Spleen (tissue), 13 donors: ENCODE measurements at places on chromosomes 3 and 15.

DNA sequence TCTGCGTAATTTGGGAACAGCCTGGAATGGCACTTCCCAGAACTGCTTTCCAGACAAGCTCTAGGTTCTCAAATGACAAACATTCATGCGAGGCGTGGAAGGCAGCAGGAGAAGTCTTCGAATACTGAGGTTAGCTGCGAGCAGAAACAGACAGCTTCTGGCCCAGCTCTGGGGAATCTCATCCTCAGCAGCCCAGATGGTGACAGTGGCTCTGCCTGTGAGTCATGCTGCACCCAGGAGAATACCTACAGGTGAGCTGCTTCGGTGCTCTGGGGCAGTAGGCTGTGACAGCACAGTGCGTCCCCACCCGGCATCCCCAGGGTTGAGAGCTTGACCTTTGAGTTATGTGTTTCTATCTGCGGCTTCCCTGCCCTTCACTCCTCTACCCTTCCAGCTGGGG lies 258.6 kb downstream of the KLF13 start:
- DNase-seq = no peak

DNA sequence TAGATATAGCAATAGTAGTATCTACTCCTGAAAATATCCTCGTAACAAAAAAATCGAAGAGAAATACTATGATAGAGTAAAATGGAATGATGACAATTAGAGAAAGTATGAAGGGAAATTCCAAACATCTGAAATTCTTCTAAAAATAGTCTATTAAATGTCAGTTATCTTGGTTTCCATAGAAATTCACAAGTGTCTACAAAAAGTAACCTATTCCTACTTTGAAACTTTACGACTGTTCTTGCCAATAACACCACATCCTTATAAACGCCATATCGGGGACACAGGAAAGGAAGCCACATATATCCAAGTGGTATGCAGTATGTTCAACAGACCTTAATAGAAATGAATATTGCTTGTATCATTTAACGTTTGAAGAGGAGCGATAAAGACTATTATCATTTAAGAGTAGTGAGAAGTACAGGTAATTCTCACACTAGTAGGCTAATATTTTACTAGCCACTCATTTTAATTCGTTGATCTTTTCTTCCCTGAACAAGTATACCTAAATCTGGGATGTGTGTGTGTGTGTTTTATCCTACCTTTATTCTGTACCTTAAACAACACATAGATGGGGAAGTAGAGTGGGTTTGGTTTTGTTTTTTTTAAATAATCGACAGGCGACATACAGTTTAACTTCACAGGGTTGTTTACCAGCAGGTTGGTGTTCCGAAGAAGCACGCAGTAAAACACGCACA lies 1.2 kb downstream of the GPR176 start:
- DNase-seq = no peak

DNA sequence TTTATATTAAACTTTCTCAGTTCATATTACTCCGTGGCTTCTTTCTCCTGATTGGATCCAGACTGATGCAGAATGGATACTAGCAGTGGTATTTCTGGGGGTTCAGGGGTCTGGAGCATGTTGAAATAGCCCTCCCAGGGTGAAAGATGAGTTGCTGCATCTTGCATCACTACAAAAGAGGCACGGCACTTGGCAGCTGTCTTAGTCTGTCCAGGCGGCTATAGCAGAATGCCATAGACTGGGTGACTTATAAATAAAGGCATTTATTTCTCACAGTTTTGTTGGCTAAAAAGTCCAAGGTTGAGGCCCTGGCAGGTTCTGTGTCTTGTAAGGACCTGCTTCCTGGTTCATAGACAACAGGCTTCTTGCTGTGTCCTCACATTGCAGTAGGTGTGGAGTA lies 660 bp upstream of the BCL2L10 start:
- no peak for DNase-seq

DNA sequence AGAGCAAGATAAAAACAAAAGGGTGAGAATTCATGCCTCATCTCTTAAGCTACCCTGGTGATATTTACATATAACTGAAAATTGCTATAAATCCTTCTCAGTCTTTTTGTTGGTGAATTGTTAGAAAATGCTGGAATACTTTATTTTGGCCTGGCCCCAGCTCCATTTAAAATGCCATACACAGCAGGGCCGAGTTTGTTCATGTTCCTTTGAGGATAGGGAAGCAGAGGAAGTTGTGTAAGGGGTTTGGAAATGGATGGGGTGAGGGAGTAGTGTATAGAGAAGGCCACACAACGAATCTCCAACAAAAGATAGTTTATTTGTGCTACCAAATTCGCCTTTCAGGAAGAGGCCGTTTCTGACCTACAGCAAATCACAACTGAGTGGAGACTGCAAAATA lies 78.6 kb upstream of the ADAMTS9 start:
- no peak for DNase-seq

- no peak for DNase-seq
These were observed 217.3 kb downstream of the SHQ1 start for GRCh38 chr3:72630969-72631344.

DNA sequence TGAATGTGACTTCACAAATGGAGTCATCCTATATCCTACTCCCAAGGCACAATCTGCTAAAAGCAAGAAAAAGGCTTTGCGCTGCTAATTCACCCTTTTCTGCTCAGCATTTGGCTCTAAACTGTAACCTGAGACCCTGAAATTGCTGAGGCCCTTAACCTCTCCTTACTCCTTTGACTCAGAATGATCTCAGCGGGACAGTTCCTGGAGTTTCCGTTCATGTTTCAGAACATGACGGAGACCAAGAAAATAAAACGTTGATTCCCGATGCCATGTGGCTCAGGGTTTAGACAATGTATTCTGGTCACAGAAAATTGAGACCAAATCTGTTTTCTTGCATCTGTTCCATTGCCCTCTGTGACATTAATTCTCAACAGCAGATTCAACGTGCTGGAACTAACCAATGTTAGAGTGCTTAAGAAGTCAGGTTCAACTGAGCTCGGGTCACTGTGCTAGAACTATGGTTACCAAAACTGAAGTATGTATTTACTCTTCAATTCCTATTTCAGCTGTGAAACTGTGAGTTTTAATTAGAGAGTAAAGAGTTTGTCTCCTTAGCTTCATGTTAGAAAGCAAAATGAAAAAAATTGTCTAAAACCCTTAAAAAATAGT lies 45.4 kb upstream of the TMC3 start:
- no peak for DNase-seq

DNA sequence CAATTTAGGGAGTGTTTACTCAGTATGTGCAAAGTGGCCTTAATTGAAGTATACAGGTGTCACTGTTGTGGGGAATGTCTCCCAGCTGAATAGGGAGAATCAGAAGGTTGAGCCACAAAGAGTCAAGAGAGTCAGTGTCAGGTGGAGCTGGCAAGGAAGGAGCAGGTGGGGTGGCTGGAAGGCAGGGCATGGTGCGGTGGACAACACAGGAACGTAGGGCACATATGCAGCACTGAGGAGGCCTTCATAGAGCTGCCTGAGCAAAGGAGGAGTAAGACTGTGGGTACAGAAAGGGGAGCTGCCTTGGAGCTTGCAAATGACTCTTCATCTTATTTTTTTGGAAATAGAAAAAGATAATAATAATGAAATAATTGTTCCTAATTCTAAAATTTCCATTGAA lies 20.0 kb downstream of the ARHGEF3 start:
- no peak for DNase-seq

DNA sequence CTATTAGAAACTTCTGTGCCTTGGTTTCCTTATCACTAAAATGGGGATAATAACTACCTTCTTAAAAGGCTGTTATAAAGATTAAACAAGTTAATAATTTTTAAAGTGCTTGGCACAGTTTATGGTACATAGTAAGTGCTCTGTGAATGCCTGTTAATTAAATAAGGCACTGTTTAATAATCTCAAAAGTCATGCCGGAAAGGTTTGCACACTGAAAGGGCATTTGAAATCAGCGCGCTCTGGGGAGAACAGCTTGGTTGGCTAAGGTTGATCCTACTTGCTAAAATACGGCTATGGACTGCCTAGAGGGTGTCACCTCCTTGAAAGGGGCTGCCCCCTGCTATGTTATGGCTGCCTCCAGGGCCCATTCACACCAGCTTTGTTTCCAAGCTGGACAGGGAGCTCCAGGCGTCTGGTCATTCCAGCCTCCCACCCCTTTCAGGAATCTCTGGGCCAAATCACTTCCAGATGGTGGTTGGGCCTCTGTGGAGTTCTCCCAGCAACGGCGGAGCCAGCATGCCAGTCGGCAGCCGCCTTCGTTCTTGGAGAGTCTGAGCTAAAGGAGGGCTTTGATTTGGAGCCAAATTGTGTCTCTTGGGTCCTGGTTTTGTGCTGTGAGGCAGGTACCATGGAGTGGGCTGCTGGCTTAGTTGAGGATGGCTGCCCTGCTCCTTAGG lies 5.9 kb downstream of the FLNB start:
- no peak for DNase-seq

DNA sequence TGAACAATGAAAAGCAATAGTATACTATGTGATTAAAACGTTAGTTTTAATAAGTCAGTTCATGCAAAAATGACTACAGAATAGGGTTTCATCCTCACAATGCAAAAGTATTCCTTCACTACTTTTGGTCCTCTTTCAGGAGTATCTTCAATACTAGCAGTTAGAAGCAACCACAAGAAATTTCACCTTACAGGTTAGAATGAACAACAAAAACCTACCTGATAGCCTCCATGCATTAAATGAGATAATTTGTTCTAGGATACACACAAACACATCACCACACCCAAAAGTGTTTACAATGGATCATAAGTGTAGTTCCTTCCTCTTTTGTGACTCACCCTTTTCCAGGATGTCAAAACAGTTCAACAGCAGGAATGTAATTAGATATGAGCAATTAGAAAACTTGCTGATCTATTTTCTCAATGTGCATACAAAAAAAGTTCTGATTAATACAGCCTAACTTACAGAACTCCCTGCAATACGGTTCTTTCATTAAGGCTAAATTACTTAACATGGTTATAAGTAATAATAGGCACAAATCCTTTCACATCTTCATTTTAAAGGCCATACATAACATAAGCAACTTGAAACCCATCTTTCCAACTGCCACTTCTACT lies 21.6 kb downstream of the UACA start:
- DNase-seq = no peak

GRCh38 chr3:45306406-45307008 lies 80.4 kb upstream of the TMEM158 start:
- no peak for DNase-seq

DNA sequence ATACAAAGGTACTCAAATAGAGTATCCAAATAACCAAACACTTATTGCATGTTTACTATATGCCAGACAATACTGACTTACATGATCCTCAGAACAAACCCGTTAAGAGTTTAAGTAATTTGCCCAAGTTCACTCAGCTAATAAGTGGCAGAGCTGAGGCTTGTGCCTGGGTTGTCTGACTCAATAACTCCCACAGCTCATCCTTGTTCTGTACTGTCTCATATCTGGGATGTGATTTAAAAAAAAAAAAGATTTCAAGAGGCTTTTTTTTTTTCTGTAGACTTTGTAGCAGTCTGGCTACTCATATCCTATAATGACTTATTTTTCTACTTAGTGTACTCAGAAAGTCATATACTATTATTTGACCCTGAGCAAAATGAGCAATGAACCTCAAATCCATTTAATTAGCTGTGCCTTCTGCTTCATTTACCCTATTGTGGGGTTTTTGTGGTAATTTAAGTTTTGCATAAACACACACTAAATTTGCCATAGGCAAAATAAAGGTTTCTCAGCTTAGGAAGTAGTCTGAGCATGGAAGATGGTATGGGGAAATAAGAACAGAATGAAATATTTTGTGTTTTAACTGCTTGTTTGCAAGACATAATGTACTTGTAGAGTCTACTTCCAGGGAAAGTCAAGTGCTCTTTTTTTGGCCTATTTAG lies 3.1 kb downstream of the NSUN3 start:
- DNase-seq = no peak

GRCh38 chr3:186638259-186638658 lies 1.9 kb upstream of the FETUB start:
- DNase-seq = no peak

- no peak for DNase-seq
These were observed 3.0 kb upstream of the CYP11A1 start for GRCh38 chr15:74370471-74370870.

GRCh38 chr3:134473868-134474546 lies 11.8 kb downstream of the ANAPC13 start:
- DNase-seq = no peak

- no peak for DNase-seq
These were observed 100.4 kb upstream of the TGFBR2 start for GRCh38 chr3:30505866-30506520.

GRCh38 chr3:160676547-160677303 lies at the start of gene ARL14:
TSS of gene ARL14 (plus strand) at chr3:160677160. CDS start at chr3:160677347, 187 bp downstream.
- DNase-seq = no peak

- DNase-seq = no peak
These were observed 152.3 kb upstream of the MYRIP start for GRCh38 chr3:39657075-39657474.

- peak; percentile 39 for DNase-seq
These were observed 69.4 kb downstream of the FEM1B start for GRCh38 chr15:68346979-68347378.

DNA sequence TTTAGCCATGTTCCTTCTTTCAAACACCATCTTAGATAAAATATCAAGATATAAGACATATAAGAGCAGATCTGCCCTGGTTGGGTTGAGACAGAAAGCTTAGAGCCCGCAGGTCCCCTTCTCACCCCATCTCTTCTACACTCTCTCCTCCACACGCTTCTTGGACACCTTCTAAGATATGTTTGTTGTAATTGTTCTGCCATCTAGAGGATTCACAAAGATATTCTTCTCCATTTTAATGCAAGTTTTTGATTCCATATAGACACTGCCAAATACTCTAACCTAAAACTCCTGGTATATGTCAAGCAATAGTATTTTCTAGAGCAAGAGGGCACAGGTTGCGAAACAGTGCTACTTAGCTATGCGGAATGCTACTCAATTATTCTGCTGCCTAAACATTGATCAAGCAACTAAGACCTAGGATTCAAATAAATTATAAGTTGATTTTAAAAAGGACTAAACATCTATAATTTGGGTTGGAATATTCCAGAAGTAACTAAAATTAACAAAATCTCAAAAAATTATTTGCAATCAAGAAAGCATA lies 6.8 kb downstream of the CHRM5 start:
- no peak for DNase-seq

DNA sequence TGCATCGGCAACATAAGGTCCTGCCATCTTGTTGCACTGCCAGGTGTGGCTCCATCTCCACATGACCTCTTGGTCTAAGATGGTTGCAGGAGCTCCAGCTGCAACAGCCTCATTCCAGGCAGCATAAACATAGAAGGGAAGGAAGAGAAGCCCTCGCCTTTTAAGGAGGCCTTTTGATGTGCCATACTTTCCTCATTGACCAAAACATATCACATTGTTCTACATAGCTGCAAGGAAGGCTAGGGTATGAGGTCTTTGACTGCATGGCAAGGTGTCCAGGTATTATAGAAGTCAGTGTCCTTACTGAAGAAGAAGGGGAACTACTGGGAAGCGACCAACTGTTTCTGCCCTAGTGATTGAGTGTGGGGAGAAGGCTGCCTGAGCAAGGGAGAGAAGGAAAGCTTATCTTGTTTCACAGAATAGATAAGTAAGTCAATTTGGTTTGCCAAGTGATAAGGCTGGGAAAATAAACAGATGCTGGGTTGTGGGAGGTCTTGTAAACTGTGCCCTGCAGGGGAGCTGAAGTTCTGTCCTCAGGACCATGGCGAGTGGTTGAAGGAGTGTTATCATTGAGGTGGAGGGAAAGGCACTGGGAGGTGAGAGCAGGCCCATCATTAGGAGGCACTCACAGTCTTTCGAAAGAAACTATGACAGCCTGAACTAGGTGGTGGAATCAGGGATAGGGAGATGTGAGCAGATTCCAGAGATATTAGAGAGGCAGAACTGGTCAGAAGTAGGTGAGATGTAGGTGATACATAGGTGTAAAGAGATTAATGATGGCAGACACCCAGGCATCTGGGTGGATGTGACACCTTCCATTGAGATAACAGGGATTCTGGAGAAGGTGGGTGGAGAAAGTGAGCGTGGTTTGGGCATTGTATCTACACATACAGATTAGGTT lies 93.8 kb upstream of the IGF1R start:
- no peak for DNase-seq
